ENCODE measurements at places on chromosomes 2 and 18.

- DNase-seq = peak; percentile 44
Observed at GRCh38 chr2:197869501-197870111, 65.2 kb downstream of the PLCL1 start.

DNA sequence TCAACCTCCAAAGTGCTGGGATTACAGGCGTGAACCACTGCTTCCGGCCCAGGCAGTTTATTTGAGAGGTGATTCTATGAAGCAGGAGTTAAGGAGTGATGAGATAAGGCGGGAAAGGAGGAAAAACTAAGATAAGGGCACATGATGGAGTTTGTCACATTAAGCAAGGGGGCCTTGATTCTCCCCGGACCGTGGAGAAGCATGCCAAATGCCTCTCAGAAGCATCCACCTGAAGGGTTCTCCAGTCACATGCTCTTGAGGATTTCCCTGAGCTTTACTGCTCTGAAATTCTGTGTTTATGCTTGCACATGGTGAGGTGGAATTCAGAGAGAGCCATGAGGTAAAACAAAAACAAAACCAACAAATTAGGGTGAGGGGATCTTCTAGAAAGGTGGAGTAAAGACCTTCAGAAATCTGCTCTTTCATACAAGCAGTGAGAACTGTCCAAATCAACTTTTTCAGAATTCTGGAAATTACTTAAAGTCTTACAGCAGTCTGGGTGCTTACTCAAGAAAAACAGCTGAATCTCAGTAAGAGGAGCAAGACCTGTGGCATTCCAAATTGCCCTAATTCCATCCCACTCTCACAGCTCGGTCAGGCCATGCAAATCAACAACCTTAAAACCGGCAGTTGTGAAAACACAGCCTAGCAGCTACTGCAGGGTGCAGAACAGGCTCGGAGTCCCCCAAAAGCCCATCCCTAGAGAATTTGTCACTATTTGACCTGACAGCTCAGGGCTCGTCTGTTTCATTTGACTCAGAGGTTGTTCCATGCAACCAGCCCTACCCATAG lies 69.1 kb upstream of the CTLA4 start:
- no peak for DNase-seq

- peak; percentile 26 for DNase-seq
Observed at GRCh38 chr2:106138543-106139237, 55.4 kb downstream of the UXS1 start.

DNA sequence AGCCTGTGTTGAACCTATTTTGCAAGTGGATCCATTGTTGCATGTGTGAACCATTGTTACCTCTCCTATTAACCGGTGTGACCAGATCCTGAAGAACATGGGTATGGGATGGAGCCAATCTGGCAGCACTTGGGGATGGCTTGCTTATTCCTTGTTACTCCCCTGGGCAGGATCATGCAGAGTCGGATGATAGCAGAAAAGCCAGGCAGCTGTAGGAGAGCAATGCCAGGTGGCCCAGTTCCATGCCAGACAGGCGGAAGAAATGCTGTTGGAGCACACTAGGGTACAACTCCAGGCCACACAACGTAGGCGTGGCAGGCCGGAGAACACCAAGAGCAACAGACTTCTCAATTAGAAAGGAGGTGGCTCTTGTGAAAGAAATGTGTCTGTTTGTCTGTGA lies 16.3 kb upstream of the MYO1B start:
- DNase-seq = no peak

DNA sequence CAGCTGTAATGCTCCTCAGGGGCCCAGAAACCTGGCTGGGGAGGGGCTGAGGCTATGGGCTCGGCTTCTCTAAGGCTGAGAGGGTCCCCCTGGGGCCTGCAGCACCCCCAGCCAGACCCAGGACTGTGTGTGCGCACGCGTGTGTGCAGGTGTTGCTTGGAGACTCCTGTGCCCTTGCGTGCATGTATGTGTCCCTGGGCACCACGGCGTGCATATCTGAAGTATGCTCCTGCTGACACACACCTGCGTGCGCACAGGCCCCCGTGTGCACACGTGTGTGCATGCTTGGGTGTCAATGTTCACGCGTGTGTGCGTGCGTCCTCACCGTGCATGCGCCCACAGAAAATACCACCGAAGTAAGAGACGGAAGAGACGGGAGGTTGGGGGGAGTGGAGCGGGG lies 14.9 kb upstream of the ECEL1 start:
- DNase-seq = no peak

DNA sequence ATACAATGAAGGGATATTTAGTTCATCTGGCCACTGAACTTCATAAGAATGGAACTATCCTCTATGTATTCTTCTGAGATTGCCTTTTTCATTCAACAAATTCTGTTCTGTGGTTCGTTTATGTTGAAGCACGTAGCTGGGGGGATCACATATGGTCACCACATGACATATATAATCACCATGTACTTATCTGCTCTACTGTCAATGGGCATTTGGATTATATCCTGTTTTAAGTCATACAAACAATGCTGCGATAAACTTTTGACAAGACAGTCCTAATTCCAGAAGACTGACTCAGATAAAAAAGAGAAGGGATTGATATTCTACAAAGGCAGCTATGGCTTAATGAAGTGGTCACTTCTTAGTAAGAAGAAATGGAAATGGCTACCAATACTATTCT lies 116.0 kb upstream of the CCDC195 start:
- DNase-seq = no peak

GRCh38 chr2:215405722-215406581 lies 29.9 kb downstream of the FN1 start:
- no peak for DNase-seq

DNA sequence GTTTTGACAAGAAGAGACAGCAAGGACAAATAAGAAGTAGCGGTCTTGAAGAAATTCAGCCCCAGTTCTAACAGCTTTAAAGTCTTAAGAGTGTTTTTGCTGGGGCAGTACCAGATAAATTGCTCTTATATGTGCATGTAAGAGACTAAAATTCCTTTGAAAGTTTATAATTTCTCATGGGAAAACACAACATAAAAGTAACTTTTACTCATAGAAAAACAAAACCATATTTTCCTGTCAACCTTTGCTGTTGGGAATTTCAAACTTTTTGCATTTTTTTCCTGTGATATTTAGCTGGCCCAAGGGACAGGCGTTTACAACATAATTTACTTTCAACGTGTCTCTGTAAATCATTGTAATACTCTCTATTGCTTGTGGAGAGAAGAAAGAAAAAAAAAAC lies 767.8 kb upstream of the ZEB2 start:
- no peak for DNase-seq

DNA sequence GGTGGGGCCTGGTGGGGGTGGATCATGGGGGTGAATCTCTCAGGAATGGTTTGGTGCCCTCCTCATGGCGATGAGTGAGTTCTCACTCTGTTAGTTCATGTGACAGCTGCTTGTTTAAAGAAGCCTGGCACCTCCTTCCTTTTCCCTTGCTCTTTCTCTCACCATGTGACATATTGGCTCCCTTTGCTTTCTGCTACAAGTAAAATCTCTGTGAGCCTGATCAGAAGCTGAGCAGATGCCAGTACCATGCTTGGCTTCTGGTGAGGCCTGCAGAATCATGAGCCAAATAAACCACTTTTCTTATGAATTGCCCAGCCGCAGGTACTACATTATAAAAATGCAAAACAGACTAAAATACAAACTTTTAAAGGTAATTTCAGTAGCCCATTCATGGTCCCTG lies 73.4 kb upstream of the TEX51 start:
- no peak for DNase-seq

DNA sequence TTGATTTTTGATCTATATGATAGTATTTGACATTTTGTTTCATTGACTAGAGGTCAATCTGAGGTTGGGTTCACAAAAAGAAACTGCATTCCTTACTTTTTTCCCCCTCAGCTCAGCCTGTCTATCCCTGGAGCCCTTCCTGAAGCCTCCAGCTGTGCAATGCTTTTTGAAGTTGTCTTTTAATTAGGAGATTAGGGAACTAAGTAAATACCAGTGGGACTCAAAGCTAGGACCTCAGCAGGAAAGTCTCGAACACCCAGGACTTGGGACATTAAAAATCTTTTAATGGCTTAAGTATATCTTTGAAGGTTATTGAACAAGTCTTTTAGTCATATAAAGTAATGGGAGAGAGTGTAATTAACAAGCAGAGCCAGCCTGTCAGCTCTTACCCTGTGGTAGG lies 220.2 kb downstream of the PDE11A start:
- DNase-seq = no peak

GRCh38 chr2:69375494-69376353 lies 11.3 kb downstream of the GFPT1 start:
- no peak for DNase-seq

DNA sequence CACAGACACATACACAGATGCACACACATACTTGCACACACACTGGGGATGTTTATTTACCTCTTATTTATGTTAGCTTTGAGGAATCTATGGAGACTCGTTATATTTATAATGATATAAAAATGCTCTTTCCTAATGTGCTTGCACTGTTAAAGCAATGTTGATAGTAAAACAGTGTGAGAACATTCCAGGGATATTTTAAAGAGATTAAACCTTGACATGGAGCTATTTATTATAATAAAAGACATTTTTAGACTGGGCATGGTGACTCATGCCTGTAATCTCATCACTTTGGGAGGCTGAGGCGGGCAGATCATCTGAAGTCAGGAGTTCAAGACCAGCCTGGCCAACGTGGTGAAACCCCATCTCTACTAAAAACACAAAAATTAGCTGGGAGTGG lies 557.3 kb upstream of the ZNF804A start:
- no peak for DNase-seq

GRCh38 chr2:117967977-117968718 lies 45.7 kb downstream of the CCDC93 start:
- DNase-seq = no peak

- no peak for DNase-seq
Observed at GRCh38 chr2:67145851-67146250, 251.3 kb upstream of the ETAA1 start.

GRCh38 chr2:150699218-150699617 lies 211.8 kb upstream of the RND3 start:
- no peak for DNase-seq

GRCh38 chr2:191907545-191907944 lies 60.7 kb upstream of the CAVIN2 start:
- DNase-seq = no peak

DNA sequence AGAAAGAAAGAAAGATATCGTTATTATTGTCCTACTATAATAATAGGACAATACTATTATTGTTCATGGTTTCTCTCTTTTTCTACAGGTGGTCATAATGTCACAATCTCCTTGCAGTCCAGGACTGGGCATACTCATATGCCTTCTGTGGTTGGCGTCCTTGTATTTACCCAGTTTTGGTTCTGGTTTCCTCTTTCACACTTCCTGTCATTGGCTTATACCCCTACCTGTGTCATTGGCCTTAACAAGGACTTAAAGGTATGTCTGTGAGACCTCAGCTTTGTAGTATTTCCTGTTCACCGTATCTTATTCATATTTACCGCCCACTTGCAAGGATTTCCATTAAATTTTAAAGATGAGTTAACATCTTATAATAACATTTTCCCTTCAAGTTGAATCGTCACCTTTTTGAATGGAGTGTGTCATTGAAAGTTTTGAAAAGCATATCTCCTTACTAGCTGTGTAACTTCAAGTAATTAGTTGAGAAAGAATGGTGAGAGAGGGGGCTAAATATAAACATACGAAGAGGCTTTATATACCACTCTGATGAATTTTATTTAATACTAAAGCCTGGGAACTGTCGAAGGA lies 36.5 kb upstream of the HTR2B start:
- no peak for DNase-seq

DNA sequence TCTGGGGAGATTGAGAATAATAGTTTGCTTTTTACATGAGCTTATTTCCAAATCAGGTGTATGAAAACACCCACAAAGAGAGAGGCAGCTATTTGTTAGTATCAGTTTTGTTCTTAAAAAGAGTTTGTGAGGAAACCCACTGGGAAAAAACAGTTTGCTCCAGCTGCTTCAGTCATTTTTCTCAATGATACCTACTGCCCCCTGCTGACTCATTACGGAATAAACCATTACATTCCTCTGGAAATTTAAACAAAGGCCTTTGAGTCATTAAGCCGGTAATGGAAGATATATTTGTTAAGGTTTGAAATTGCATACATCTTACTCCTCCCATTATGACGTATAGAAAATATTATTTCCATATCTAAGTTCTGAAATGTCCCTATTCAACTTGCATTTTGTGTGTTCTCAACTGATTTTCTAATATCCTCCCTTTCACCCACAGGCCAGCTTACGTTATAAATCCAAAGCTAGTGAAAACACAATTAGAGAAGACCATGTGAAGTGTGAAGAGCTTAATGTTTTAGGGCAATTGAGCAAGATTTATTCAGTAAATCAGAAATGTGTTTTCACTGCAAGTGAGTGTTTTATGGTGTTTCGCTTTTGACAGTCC lies 761.6 kb downstream of the DSC3 start:
- DNase-seq = no peak

DNA sequence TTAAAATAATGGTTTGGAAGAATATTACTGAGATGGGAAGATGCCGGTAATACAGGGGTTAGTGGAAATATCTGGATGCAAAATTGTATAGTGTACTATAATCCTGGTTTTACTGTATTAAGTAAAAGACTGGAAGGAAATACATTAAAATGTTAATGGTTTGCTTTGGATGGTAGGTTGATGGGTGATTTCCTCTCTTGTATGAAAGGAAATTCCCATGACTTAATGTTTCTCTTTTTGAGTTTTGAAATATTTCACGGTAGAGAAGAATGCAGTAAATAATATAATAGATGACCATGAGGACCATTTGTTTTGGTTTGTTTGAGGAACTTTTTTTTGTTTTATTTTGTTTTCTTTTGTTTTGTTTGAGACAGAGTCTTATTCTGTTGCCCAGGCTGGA lies 8.2 kb downstream of the SPTBN1 start:
- no peak for DNase-seq

DNA sequence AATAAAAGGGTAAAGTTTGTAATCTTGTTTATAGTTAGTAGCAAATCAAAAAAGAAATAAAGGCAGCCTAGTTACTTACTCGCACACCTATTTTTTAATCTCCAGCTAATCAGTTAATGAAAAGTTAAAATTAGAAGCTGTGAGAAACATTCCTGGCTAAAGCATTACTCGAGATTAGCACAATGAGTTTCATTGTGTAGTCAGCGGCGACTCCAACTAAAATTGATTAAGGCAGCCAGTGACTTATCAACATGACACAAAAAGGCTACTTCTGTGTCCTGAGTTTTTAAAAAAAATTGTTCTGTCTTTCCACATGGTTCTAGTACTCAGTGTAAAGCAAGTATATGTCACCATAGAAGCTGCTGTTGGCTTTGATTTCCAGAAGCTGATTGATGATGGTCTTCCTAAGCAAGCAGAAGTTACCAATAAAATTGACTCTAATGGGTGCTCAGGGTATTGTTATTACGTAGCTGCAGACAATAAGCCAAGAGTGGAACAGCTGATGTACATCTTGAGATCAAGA lies 159.2 kb downstream of the CPS1 start:
- no peak for DNase-seq

GRCh38 chr2:23940718-23941620 lies 706 bp downstream of the UBXN2A start:
- DNase-seq = peak; percentile 63

- DNase-seq = no peak
Observed at GRCh38 chr18:78739115-78739514, 240.5 kb upstream of the SALL3 start.

All from stimulated activated CD4-positive, alpha-beta T cell treated with anti-CD3 and anti-CD28 coated beads, Interleukin-15, amount 100 ng/mL, for 24 hours (primary cell).